Amygdala (tissue), 56 donors: ENCODE measurements at places on chromosomes 2 and 18.

DNA sequence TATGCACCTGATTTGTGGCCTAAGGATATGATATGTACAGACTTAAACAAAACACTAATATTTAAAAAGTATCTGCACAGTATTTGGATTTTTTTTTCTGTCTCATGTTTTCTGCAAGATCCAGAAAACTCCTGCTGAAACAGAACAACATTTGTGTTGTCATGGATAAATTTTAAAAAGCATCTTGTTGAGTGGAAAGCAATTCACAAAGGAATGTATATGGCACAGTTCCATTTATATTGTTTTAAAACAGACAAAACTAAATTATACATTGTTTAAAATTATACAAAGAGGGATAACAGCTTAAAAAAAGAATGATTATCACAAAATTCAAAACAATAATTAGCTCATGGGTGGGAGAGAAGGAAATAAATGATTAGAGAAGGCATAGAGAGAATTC, 193.5 kb downstream of the PPP1R1C start:
- DNase-seq, result no peak

- DNase-seq, result no peak
These were observed 17.9 kb downstream of the PCARE start for GRCh38 chr2:29056452-29056851.

- DNase-seq, result no peak
These were observed 38.1 kb upstream of the SLC38A11 start for GRCh38 chr2:164993287-164994016.

DNA sequence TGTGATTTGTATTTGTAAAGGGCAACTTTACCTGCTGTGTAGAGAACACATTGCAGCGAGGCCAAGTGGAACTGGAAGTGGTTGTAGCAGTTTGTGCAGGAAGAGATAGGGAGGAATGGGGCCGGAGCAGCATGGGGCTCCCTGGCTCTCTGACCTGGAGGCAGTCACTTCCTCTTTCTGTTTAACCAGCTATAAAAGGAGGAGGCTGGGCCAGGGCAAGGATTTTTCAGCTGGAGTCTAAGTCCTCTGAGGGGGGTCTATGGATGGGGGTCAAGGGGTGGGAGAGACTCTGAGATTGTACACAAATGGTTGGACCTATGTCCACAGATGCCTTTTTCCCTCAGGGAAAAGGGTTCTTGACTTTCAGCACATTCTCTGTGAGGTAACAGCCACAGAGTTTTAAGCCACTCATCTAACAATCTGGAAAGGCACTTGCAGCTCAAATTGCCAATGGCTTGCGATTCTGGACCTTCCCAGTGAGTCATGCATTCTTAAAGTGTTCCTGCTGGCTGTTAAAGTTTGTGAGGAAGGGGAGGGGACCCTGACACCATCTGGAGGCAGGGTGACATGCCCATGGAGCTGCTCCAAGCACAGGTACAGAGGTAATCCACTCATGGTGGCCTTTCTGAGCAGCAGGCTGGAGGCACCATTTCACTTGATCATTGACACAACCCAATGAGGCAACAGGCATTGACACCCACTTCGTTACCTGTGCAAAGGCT, 347.0 kb downstream of the CYRIA start:
- no peak for DNase-seq

- DNase-seq, result no peak
These were observed 97.4 kb downstream of the ZNF516 start for GRCh38 chr18:76397631-76398030.

- DNase-seq, result no peak
These were observed 439.6 kb upstream of the MMADHC start for GRCh38 chr2:150027164-150027563.

- no peak for DNase-seq
These were observed 182.3 kb downstream of the FAM210A start for GRCh38 chr18:13543811-13544732.

GRCh38 chr2:136408795-136409194, 290.8 kb upstream of the CXCR4 start:
- DNase-seq, result no peak

DNA sequence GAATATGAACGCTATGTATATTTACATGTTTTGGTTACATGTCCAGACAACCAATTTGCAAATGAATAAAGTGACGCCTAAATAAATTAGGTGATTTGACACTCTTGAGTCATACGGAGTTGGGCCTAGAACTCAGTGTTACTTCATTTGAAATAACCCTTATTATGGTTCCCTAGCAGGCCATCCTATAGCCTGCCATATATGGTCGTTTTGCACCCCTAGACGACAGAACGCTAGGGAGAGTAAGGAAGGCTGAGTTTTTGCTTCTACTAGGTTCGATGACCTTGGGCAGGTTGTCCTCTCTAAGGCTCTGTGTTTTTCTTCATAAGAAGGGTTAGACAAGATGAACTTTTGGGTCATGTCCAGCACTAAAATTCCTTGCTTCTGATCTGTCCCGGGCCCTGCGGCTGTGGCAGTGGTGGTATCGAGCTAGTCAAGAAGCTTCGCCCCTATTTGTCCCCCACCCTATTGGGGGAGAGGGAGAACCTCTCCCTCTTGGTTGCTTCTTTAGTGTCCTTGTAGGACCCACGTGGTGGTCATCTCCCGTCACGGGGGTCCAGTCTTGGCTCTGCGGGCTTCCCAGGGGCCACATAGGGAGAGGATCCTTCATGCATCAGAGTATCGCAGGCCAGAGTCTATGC, 574 bp upstream of the EML4 start:
- DNase-seq, result no peak

GRCh38 chr2:10845640-10846039, 33.1 kb upstream of the PDIA6 start:
- DNase-seq, result no peak

- no peak for DNase-seq
These were observed 49.2 kb upstream of the TGIF1 start for GRCh38 chr18:3400567-3401296.

GRCh38 chr18:8766559-8767293, 61.4 kb downstream of the MTCL1 start:
- no peak for DNase-seq

- no peak for DNase-seq
These were observed 1023.0 kb upstream of the ACVR2A start for GRCh38 chr2:146821836-146822316.
